ENCODE measurements at places on chromosomes 2 and 18. TPM values are rescaled to one million over a fixed set of nuclear protein-coding genes. Genes with fewer than 3 reads are reported as not detected.

The C2orf80 gene
- total RNA-seq: not detected

The CXCR2 gene
- 35.3 TPM for total RNA-seq

The PSMA8 gene
- not detected for total RNA-seq

The SAG gene
- 0.33 TPM for total RNA-seq

The LBX2 gene
- 1.7 TPM for total RNA-seq

The EPB41L3 gene
- 3.3 TPM for total RNA-seq

DNA sequence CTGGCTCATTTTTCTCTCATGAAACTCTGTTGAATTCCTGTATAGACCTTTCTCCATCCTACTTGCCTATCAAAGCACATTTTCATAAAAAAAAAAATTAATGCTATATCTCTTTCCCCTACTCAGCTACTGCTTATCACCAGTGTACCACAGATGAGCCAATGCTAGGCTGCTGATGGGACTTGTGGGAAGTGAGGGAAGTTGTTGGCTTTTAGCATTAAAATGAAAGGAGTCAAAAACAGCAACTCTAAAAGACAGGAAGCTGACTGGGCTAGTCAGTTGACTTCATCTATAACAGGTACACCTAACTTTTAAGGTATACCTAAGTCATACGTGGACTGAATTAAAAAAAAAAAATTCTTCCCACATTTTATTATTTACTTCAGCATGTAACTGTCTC lies 102.1 kb downstream of the FAM117B start:
- no peak overlapping the region for H3K4me3 ChIP-seq
- no peaks in the 10 kb centered on the region for H3K27me3 ChIP-seq
- DNase-seq: peak; percentile 18

DNA sequence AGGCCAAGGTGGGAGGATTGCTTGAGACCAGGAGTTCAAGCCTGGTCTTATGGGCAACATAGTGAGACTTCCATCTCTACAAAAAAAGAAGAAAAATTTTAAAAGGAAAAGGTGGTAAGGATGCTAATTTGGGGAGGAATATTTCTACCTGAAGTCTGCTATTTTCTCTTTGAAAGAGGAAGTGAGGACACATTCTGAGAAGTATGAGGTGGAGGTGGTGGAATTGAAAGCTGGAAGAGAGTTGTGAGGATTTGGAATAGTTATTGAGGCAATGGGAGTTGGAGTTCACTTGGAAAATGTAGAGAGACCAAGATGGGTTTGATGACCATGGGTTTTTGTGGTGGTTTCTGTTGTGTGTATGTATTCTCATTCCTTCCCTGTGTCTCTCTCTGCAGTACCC lies 29.3 kb downstream of the EML4 start:
- DNase-seq: no peak
- no peak overlapping the region for H3K27ac ChIP-seq
- H3K36me3 ChIP-seq: no peaks in the 10 kb centered on the region
- H3K4me3 ChIP-seq: no peak overlapping the region
- H3K27me3 ChIP-seq: no peaks in the 10 kb centered on the region
